Hepatic stellate cell (primary cell): ENCODE measurements at places on chromosomes 2 and 18.

- no peak for DNase-seq
These were observed 31.4 kb downstream of the SOWAHC start for GRCh38 chr2:109645412-109646184.

- no peak for DNase-seq
These were observed 123.5 kb upstream of the HS6ST1 start for GRCh38 chr2:128442053-128442751.

DNA sequence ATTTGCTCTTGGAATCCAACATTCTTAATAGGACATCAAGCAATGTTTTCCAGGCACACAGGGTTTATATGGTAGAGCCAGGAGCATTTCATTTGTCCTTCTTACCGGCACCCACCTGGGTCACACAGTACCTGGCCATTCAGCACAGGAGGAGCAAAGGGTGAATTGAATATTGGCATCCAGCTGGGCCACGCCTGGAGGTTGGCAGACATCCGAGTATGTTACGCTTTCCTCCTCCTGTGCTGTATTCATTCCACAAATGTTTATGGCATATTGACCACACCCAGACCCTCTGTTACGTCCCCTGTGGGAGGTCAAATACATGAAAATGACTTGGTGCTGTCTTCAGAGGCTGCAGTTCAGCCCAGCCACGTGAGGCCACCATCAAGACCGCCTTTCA lies 206.2 kb downstream of the RTP5 start:
- no peak for DNase-seq

DNA sequence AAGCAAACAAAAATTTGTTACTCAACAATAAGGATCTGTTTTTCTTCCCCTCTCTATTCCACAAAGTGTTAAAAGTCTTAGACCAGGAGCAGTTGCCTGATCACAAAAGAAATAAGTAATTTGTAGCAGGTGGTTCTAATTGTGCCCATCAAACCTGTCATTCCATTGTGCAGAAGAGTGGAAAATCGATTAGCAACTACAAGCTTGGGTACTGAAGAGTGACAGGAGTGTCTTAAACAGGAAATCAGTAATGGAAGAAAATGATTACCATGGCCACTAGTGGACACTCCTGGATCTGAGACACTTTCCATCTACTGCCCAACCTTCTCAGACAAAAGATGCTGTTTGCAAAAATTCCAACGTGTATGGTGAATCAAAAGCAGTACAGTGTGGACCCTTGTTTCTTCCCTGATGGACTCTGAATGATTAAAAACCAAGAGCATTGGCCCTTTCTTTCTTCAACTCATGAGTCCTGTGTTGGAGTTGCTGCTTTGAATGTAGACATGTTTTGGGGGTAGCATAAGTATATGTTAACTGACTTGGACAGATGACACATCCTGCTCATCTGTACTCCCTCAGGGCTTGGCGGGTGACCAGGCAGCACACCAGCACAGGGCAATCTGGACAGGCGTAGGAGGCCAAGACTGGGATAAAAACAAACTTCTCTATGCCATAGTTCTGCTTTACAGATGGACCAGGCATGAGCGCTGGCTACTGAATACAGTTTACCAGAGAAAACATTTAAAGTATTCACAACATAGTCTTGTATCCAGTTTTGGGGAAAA lies 51.9 kb downstream of the PLA2R1 start:
- no peak for DNase-seq
